Stimulated activated CD4-positive, alpha-beta T cell treated with anti-CD3 and anti-CD28 coated beads, TNF-alpha, amount 100 ng/mL, for 1 hour (primary cell): ENCODE measurements at places on chromosomes 12 and 14.

DNA sequence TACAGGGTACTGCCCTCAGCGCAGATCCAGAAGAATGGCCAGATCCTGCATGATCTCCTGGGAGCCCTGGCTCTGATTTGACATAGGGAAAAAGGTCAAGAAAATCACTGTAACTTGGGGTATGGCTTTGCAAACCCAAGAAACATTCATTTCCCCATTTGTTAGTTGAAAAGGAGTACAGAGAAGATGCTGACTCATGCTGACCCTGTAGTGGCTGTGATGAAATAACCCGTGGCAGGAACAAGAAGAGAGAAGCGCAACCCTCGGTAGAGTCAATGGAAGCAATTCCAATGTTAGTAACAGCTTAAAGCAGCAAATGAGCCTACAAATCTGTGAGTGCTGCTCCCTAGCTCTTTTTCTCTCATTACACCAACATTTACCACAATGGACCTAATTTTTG lies 281.6 kb upstream of the NPAS3 start:
- no peak for DNase-seq

- no peak for DNase-seq
Measured at GRCh38 chr14:91830777-91831176, 36.6 kb downstream of the TC2N start.

GRCh38 chr12:46110223-46110611 lies 119.8 kb upstream of the SCAF11 start:
- no peak for DNase-seq

- peak; percentile 20 for DNase-seq
Measured at GRCh38 chr12:25249931-25250738, 594 bp downstream of the KRAS start.

DNA sequence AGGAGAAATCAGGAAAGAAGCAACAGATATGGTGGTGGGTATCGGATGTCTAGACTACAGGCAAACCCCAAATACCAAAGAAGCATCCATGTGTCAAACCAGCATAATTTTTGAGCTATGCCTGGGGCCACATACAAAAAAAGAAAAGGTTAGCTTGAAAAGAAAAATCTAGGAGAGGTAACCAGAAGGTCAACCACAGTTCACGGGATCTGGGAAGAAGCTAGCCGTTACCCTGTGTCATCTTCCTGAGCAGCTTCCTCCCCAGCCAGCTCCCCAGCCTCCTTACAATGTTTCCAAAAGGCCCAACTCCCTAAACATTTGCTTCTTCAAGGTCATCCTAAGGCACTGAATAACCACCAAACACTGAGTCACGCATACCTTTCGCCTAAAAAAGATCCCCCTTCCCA lies 3.1 kb downstream of the SINHCAF start:
- no peak for DNase-seq

DNA sequence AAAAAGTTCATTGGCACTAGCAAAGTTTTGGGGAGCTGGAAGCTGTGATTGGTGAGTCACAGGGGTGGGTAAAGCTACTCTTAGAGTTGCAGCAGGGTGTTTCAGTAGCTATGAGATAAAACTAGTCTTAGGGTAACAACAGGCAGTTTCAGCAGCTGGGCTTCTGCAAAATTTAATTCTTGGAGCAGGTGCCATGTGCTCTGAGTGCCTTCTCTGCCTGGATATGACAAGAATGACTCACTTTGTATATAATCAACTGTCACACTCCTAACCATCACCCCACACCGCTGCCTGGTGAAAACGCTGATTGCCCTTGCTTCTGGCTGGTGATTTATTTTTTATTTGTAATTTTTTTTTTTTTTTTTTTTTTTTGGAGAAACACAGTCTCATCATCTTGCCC lies 10.5 kb upstream of the PLBD2 start:
- DNase-seq: no peak

DNA sequence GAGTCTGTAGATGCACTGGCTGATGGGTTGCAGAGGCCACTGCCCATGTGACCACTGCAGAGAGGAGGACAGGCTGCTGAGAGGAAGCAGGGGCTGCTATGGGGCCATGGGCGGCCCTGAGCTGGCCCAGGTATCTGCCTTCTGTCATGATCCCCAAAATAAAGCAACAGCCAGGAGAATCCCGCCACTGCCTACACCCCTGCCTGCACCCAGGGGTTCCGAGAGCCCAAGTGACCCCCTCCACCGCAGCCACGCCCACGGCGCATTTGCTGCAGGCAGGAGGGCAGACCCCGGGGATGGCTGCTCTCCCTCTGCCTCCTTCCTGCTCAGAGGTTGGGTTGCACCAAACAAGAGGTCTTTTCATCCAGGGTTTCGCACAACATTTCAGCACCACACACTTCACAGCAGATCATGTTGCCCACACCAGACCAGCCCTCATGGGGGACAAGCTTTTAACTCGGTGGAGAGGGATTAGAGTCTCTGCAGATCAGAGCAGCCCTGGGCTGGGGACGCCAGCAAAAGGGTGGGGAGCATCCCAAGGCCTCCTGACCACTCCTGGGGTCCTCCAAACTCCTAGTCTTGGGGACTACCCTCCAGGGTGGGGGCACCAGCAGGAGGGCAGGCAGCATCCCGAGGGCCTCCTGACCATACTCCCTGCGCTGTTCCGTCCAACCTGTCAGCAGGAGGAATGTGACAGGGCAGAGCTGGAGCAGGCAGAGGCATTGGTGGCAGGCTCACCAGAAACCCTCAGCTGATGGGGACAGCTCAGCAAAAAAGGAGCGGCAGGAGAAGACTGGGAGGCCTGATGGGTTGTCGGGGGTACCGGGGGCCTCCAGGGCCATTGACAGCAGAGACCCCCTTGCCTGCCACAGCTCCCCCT lies 14.1 kb downstream of the CCDC85C start:
- DNase-seq: no peak

DNA sequence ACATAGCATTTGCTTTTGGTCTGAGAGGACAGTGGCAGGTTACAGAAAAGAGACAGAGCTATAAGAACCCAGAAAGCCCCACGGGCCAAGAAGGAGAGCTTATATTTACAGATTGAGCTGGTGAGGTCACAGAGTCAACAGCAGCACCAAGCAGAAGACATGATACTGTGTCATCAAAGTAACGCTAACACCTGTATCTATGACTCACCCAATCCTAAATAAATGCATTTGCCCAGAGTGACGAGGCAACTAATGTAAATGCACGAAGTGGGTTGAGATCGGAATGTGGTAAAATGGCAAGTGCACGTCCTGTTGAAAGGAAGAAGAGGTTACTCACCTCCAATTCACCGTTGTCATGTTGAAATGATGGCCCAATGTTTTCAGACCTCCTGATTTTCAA lies 6.7 kb upstream of the CD163L1 start:
- DNase-seq: no peak

DNA sequence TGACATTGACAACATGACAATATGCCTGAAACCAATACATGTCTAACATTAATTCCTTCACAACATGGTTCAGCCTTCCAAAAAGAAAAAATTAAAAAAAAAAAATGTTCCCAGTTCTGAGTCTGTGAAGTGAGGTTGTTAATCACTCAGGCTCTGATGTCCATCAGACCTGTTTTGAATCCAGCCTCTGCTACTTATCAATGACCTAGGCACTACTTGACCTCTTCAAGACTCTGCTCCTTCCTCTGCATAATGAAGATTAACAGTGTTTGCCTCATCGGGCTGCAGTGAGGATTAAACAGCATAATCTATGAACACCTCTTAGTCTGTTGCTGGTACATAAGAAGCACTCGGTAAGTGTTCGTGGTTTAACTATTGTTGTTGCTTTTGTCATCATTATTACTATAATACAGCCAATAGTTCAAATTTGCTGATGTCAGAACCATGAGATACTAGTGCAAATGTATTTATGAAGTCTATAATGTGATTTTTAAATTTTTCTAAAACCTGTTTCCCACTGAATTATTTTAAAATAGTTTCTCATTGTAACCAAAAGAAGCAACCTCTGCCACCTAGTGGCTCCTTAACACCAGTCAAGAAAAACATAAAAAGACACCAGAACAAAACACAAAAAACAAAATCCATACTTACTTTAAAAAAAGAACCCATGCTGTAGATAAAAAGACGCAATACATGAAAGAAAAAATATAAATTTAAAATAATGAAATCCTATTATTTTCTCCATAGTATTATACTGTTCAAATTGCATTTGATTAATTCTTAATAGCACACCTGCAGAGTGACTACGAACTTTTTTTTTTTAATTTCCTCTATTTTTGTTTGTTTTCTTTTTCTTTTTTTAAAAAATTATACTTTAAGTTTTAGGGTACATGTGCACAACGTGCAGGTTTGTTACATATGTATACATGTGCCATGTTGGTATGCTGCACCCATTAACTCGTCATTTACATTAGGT lies 20.3 kb upstream of the TMX1 start:
- DNase-seq: no peak

GRCh38 chr14:104939666-104940410 lies 15.2 kb downstream of the PLD4 start:
- DNase-seq: no peak

DNA sequence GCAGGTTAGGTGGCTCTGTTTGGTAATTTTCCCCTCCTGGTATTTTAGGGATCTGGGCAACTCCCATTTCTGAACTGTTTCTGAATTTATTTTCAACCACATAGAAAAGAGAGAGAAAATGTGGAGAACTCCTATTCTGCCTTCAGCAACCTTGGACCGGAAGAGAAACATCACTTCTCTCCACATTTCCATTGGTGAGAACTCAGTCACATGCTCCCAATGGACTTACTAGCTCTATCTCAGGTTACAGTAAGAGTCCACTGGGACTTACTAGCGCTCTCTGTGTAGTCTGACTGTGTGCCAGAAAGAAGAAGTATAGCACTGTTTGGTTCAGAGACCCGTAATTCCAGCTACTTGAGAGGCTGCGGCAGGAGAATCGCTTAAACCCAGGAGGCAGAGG lies 383.2 kb downstream of the DUSP6 start:
- no peak for DNase-seq

- no peak for DNase-seq
Measured at GRCh38 chr12:17016116-17016864, 410.3 kb upstream of the LMO3 start.
